ENCODE measurements at places on chromosomes 13 and 19.

DNA sequence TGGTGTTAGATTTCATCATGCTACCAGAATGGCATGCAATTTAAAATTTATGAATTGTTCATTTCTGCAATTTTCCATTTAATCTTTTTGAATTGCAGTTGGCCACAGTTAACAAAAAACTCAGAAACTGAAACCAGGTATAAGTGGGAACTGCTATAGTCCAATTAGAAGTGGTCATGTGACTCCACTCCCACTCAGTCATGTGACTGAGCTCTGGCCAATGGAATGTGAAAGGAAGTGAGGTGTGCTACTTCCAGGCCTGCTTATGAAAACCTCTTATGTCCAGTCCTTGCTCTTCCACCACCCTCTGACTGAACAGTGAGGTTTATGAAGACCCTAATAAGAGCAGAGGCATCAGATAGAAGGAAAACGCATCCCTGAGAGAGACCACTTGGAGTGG lies 47.0 kb downstream of the DLEU7 start:
- DNase-seq = no peak

- no peak for DNase-seq
These were observed 4.8 kb upstream of the DACH1 start for GRCh38 chr13:71871844-71872243.

DNA sequence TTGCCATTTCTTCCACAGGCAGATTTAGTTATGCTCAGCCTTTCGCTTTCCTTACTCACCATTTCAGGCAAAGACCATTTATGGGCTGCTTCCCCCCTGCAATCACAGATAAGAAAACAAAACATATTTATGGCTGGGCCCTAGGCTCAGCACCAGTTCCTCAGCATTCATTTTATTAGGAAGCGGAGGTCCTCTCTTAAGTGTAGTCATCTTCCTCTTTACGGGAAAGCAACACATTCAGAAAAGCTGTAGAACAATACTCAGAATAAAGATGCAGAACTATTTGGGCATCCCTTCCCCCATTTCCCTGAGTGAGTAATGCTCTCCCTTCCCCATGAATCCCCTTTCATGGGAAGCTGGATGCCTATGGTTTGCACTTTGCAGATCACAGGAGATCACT lies 27.9 kb downstream of the FLT1 start:
- no peak for DNase-seq

- DNase-seq = no peak
These were observed 8.7 kb upstream of the SMG9 start for GRCh38 chr19:43763473-43763939.

- DNase-seq = no peak
These were observed 20.5 kb downstream of the ZNF607 start for GRCh38 chr19:37699057-37699456.
